Amygdala (tissue), 56 donors: ENCODE measurements at places on chromosomes 3 and 15.

GRCh38 chr15:98294126-98294525, 333.6 kb downstream of the ARRDC4 start:
- DNase-seq, result no peak

DNA sequence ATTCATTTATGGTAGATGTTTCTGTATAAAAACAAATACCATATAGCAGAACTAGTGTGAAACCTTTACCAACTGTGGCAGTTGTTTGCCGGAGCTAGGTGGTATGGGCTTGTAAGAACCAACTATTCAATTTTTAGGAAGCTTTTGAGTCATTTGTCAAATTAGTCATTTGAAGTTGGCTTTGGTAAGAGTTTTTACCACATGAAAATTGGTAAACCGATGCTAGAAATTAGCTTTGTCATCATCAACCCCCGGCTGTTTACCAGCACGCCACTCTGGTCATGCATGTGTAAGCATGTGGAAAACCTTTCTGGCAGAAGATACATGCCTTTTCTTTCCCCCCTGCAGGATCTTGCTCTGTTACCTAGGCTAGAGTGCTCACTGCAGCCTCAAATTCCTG, 63.3 kb downstream of the IL1RAP start:
- DNase-seq, result no peak

- DNase-seq, result no peak
These were observed 35.1 kb downstream of the B3GNT5 start for GRCh38 chr3:183288117-183288516.

- DNase-seq, result no peak
These were observed 30.9 kb downstream of the PTH1R start for GRCh38 chr3:46908294-46908985.

- DNase-seq, result no peak
These were observed 28.0 kb downstream of the FAM3D start for GRCh38 chr3:58638591-58638990.

GRCh38 chr3:154819491-154819890, 260.6 kb upstream of the MME start:
- no peak for DNase-seq

DNA sequence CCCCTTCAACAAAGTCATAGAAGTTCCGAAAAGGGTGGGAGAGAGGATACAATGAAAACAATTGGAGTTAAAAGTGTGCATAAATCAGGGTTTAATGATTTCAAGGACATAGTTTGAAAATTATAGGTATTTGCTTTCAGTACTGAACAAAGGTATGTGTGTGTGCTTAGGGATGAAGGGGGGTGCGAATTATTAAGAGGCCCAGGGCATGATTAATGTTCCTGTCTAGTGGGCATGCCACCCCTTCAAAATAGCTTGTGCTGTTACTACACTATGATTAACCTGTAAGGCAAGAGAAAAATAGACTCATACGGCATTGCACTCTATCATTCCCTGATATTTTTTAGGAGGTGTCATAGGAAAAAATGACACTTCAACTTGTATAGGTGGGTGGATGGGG, 731.6 kb downstream of the NAALADL2 start:
- DNase-seq, result no peak

GRCh38 chr3:159852821-159853505, 135.7 kb upstream of the IL12A start:
- DNase-seq, result peak; percentile 37

GRCh38 chr15:72285927-72286516, 13.7 kb upstream of the PARP6 start:
- DNase-seq, result no peak

DNA sequence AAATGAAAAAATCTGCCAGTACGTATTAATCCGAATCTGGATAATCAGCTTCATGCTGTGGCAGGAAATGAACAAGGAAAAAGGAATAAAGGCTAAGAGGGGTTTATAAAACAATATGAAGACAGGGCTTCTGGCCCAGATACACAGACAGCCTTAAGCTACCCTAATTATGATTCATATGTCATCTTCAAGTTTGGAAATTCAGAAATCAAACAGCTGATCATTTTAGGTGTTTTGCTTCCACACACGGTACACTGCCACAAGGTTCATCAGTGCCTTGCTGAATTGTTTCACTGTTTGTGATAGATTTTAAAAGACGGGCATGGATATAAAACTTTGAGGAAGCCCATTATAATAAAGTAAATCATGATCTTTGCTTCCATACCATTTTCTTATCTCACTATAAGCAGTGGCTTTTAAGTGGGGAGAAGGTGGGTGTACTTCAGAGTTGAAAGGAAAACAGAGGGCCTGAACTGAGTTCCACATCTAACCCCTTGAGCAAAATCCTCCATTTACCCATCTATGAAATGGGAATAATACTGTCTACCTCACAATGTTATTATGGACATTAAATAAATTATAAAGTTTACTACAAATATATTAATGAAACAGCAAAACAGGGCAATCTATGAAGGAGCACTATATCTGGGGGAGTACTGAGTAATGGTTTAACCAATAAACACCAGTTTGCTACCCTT, 15.7 kb downstream of the GTPBP8 start:
- no peak for DNase-seq

GRCh38 chr3:150925751-150926201, 20.5 kb upstream of the MINDY4B start:
- no peak for DNase-seq

DNA sequence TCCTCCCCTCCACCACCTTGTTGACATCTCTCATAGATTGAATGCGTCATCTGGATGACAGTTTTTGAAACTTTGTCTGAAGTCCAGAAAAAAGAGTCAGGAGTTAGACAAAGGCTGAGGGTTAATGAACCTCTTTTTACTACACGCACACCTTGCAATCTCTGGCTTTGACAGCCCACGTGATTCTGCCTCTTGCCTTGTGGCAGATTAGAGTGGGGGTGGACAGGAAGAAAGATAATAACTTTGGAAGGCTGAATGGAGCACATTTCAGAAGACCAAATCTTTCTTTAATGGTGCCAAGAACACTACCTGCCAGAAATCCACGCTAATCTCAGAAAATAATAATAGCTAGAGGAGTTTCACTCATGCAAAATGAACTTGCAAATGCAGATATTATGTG, 327.9 kb upstream of the TRIM42 start:
- no peak for DNase-seq

- no peak for DNase-seq
These were observed 179.8 kb downstream of the SNRPN start for GRCh38 chr15:25134546-25134945.
